ENCODE measurements at places on chromosomes 2 and 18.

DNA sequence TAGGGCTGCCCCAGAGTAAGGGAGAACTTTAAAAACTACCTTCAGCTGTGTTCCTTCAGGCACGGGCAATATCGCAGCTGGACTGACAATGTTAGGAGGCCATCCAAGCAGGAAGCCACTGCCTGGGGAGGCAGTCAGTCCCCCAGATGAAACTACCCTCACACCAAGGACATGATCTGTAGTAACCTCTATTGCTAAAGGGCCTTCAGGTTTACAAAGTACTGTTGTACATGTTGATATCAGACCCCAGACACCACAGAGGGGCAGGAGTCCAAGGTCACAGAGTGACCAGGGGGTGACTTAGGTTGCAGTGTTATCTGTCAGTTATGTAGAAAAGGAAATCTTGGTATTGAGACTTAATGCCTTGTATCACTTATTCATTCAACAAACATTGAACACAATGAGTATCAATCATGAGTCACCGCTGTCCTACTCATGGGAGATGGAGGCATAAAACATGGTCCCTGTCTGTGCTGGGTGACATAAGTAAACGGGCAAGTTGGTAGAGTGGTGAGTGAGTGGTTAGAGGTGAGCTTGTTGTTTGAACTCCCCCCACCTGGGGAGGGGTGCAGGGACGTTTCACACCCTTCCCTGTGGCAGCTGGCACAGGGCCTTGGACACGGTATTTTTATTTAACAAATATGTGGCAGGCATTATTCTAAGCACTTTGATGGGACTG, 7.1 kb downstream of the CABLES1 start:
- DNase-seq = no peak

DNA sequence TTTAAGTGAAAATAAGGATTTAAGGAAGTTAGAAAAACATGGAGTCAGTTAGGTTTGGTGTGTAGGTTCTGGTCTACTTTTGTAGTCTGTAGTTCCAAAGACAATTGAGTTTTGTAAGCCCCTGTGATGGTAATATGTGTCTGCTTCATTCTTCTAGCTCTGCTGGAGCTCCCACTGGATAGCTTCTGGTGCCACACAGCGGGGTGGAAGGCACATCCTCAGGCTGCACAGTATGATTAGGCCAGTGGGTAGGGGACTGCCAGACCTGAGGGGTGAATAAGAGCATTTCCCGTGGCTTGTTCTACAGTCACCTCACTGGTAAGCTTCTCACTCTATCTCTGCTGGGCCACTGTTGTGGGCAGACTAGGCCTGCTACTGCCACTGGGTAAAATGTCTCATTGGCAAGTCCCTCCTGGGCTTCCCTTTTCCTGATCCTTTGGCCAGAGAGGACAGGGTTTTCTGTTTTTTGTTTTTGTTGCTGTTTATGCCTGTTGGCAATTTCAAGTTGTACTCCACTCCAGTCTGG, 44.5 kb downstream of the TMEM131 start:
- DNase-seq = no peak

- no peak for DNase-seq
These were observed 26.2 kb downstream of the R3HDM1 start for GRCh38 chr2:135557530-135557929.

DNA sequence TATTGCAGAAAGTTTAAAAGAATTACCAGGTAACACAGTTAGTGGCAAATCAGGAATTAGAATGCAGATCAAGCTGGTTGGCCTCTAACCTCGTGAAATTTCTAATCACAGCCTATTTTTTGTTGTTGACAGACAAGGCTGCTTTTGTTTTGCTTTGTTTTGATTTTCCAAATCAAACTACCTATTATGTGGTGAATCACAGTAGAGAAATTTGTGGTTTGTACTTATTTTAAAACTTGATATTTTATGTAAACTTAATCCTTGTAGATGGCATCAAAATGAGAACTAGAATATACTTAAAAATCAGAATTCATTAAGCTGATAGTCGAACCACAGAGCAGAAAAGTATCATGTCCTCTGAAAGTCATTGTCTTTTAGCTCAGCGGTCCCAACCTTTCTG, 258.1 kb downstream of the CTNNA2 start:
- no peak for DNase-seq

GRCh38 chr18:47870605-47871004, 59.9 kb downstream of the SMAD2 start:
- DNase-seq = no peak

- no peak for DNase-seq
These were observed 24.1 kb downstream of the DYNC1I2 start for GRCh38 chr2:171711351-171711750.

DNA sequence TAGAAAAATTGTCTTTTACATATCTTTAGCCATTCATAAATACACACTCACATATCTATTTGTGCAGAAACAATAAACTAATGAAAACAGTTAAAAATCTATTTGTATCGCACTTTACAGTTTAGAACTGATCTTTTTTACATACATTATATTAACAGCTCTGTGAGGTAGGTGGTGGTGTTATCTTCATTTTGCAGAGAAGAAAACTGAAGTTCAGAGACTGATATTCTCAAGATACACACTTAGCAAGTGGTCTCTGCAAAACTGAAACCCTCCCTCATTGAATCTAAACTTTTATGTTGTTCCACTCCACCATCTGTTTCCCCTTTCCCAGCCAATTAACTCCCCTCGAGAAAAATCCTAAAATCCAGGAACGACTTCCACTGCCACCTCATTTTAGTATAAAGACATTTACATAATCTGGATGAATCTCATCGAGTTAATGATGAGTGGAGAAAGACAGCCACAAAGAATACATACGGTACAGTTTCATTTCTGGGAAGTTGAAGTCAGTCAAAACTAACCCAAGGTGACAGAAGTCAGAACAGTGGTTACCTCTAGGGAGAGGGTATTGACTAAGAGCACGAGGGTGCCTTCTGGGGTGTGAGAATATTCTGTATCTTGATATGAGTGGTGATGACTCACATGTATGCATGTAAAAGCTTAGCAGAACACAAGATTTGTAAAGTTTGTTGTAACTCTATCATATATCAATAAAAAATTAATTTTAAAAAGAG, 524.2 kb upstream of the TCF4 start:
- no peak for DNase-seq

DNA sequence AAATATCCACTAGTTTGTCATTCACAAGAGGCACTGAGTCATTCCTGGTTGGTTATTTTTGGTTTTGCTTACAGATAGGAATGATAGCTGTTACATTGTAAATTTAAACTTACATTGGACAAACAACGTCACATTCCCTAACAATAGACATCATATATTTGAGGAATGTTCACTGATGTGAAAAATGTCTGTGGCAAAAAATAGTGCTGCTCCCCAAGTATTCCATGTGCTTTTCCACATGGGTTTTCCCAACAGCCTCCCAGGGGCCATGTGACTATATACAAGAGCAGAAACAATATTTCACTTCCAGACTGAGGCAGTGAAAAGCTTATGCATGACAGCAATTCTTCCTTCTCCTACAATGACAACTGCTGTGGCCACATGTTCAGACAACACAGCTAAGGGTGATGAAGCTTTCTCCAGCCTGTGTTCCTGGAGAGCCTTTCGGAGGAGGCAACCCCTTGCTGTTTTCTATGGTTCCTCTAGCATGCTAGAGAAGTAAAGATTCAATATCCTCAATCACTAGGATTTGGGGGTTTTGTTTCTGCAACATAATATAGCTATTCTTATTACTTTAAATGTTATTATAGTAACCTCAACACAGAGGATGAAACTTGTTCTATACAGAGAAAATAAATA, 202.7 kb downstream of the PTH2R start:
- DNase-seq = no peak

DNA sequence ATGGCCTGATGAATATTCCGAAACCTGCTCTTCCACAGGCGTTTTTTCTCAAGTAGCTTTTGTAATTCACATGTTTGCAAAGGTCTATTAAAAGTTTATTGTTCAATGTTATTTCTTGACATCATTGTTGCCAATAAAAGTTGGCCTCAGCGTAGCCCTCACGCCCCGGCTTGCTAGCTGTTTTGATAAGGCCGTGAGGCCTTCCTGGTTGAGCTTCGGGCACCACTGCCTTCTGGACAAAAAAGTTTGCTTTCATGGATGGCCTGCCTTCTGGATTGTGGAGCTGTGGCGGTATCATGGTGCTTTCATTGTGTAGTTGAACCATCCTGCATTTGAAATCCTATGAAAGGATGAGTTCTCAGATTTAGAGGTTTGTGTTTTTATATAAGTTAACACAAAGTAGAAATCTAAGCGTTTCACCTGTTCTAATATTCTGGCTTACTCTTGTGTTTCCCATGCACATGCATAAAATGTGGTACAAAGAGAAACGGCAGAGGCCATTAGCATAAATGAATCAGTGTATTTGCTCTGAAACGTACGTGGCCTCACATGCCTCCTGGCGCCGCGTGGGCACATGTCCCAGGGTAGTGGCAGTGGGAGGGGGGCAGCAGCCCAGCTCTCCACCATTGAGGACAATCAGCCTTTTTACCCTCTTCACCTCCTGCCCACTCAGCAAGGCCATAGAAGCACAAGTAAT, 134.5 kb downstream of the NCK2 start:
- no peak for DNase-seq

GRCh38 chr2:20429528-20429927, 17.3 kb upstream of the RHOB start:
- no peak for DNase-seq

- no peak for DNase-seq
These were observed 160.8 kb upstream of the MAPRE2 start for GRCh38 chr18:34880403-34880802.

DNA sequence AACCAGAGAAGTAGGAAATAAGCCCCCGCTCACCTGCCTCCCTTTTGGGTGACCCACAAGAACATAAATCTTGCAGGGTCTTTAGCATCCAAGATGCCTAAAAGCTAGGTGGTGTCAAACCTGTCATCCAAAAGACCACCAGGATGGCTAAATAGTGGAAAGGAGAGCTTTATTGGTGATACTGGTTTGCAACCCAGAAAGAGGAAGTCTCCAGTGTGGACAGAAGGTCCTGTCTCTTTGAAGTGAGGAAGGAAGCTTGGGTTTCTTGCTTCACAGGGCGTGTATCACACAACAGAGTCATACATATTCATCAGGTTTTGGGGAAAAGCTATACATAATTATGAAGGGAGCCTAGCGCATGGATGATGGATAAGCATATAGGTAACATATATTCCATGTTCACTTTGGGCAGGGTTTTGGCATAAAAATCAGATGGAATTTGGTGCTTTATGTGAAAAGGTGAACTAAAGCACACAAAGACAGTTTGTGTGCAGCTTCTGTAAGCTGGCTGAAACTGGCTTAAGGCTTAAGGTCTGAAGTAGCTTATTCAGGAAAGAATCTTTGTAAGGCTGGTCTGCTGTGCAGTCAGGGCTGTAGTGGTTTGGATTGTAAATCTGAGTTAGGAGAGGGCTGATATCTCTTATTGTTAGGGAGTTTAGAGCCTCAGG, 102.2 kb upstream of the MSH2 start:
- DNase-seq = no peak

DNA sequence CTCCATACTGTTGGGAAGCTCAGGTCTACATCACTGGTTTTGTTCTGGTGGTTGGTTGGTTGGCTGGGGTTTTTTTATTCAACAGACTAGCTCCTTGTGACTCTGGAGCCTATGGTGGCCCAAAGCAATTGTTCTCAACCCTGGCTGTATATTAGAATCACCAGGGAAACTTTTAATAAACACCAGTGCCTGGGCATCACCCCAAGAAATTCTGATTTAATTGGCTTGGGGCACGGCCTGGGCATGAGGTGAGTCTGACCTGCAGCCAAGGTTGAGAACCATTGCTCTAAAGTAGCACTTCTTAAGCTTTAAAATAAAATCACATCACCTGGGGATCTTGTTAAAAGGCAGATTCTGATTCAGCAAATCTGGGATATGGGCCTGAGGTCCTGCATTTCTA, 184.1 kb downstream of the C1D start:
- DNase-seq = no peak

DNA sequence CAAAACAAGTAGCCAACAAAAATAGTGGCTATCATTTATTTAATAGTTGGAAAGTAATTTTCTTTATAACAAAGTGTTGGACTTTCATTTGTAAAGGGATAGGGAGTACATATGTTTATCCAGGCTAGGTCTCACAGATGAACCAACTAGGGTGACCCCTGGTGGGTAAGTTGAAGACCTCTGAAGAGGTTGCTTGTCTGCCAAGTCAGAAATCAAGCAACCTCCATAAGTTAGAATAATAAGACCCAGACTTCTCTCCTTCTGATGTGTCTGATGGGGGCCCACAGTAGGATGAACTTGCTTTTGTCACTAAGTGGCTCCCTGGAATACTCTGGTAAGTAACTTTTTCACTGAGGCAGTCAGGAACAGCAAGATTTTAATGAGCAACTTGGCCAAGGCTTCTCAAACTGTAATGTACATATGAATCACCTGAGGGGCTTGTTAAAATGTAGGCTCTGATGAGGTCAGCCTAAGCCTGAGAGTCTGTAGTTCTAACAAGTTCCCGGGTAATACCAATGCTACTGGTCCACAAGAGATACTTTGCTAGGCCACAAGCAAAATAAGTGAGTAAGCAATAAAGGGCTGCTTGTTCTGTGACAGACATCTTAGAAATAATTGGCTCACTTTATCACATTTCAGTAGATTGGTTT, 319.6 kb downstream of the PIK3C3 start:
- no peak for DNase-seq

DNA sequence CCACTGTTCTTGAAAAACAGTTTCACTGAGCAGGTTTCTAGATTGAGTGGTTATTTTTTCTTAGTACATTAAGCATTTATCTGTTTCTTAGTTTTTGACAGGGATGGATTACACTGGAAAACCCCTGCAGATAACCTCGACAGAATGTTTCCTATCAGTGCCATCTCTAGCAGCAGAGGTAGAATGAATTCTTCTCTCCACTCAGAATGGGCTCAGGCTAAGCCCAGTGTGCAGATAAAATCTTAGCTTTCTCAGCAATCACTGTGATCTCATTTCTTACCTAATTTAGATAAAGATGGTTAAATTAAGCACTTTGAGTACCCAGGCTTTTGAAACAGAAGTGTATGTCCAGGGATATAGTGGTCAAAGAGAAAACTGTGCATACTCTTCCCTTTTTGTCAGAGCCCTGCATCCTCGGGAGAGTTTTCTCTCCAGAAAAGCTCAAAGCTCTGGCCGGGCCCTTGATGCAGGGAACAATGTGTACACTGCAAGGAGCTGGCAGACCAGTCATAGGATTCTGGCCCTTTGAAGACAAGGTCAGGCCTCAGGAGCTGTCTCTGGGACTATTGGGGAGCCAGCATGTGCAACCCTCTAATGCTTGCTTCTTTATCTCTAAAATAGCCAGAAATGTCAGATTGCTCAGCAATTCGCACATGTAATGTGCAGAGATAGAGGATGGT, 10.6 kb upstream of the AKAIN1 start:
- DNase-seq = no peak

- DNase-seq = no peak
These were observed 222.4 kb upstream of the RAB12 start for GRCh38 chr18:8386669-8387380.

All from H1 (cell line).